Left colon (tissue), 2 donors: ENCODE measurements at places on chromosomes 6 and 20. TPM values are rescaled to one million over a fixed set of nuclear protein-coding genes. Genes with fewer than 3 reads are reported as not detected.
A peak's percentile ranks its signal among the peaks of the same experiment; 100 is the strongest.

DNA sequence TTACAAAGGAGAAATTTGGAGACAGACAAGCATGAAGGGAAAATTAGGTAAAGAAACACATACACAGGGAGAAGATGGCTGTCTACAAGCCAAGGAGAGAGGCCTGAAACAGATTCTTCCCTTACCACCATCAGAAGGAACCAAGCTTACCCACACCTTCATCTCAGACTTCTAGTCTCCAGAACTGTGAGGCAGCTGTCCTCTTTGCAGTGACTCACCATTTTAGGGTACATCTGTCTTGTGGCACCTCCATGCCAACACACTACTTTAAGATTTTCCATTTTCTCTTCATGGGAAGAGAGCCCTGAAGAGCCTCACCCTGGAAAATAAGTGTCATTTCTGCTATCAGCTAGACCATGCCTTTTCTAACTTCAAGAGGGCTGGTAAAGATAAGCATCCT, 369.3 kb downstream of the FRK start:
- DNase-seq: no peak

DNA sequence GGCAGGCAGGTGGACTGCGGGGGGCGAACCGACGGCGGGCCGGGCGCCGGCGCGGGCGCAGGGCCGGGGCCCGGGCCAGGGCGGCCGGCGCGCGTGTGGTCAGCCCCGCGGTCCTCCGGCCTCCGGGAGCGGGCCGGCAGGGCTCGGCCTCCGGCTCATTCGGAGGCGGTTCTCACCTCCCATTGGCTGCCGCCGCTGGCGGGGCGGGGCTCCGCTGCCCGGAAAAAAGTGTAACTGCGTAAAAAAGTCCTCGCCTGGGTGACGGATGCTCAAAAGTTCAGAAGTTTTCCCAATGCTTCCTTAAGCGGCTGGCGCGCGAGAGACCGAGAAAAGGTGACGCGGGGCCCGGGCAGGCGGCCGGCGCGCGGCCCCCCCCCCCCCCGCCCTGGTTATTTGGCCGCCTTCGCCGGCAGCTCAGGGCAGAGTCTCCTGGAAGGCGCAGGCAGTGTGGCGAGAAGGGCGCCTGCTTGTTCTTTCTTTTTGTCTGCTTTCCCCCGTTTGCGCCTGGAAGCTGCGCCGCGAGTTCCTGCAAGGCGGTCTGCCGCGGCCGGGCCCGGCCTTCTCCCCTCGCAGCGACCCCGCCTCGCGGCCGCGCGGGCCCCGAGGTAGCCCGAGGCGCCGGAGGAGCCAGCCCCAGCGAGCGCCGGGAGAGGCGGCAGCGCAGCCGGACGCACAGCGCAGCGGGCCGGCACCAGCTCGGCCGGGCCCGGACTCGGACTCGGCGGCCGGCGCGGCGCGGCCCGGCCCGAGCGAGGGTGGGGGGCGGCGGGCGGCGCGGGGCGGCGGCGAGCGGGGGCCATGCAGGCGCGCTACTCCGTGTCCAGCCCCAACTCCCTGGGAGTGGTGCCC, at the start of gene FOXC1:
Gene FOXC1 (plus strand): TSS at position 268 of the 849 bp plus-strand sequence. CDS start 531 bp downstream, at position 799.
- peak; percentile 83 for DNase-seq

GRCh38 chr6:152648105-152648504, 10.9 kb upstream of the SYNE1 start:
- no peak for DNase-seq

GRCh38 chr6:144957236-144957937, 672.3 kb downstream of the UTRN start:
- DNase-seq: no peak

GRCh38 chr6:158756977-158757752, 62.0 kb downstream of the EZR start:
- no peak for DNase-seq

GRCh38 chr6:17116117-17116440, 14.2 kb downstream of the STMND1 start:
- no peak for DNase-seq

DNA sequence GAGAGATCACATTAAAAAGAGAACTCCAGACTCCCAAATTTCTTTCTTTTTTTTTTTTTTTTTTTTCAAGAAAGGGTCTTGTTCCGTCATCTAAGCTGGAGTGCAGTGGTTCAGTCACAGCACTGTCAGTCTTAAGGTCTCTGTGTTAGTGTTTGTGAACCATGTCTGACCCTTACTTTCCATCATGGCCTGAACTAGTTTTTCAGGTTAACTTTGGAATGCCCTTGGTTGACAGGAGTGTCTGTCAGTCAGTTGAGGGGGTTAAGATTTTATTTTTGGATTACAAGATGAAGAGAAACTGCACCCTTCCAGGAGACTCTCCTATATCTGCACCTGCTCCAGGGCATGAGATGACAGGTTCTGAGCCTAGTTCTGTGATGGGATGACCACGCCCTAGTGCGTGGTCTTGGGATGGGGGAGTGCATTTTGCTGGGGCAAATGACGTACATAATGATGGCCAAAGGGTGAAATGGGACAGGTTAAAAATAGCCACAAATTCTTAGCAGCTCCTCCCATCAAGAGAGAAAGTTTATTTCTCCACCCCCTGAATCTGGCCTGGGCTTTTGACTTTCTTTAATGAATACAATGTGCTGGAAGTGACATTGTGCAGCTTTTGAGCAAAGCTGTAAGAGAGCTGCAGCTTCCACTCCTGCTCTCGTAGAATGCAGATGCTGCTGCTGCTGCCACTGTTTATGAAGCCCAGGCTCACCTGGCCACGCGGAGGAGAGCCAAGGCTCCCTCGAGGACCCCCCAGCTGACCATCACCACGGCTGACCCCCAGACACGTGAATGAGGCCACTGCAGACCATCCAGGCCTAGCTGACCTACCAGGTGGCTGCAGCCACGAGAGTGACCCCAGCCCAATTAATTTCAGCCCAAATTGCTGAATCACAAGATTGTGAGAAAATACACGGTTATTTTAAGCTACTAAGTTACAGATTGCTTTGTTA, 29.7 kb upstream of the FAM50B start:
- no peak for DNase-seq

DNA sequence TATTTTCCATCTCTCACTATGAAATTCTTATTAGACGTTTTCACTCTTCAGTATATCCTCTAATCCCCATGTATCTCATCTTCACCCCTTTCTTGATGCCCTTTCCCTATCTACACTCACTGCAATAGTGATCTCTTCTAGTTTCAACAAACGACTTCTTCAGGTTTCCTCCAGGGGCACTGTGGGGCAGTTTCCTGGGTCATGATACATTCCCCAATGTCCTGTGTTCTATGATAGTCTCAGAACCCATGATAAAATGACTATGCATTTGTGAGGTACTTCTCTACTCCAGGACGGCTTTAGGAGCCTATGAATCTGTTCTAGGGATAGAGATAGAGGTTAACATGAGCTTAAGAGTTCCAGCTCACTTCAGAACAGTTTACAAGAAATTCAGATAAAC, 183.3 kb downstream of the FOXC1 start:
- DNase-seq: no peak

- DNase-seq: no peak
Measured at GRCh38 chr6:117907601-117908245, 659 bp downstream of the SLC35F1 start.

- no peak for DNase-seq
Measured at GRCh38 chr20:8809107-8809953, 259.6 kb upstream of the PLCB4 start.

- DNase-seq: no peak
Measured at GRCh38 chr6:17417817-17418216, 24.4 kb downstream of the CAP2 start.

GRCh38 chr20:47244451-47244850, 112.0 kb downstream of the ZMYND8 start:
- no peak for DNase-seq

DNA sequence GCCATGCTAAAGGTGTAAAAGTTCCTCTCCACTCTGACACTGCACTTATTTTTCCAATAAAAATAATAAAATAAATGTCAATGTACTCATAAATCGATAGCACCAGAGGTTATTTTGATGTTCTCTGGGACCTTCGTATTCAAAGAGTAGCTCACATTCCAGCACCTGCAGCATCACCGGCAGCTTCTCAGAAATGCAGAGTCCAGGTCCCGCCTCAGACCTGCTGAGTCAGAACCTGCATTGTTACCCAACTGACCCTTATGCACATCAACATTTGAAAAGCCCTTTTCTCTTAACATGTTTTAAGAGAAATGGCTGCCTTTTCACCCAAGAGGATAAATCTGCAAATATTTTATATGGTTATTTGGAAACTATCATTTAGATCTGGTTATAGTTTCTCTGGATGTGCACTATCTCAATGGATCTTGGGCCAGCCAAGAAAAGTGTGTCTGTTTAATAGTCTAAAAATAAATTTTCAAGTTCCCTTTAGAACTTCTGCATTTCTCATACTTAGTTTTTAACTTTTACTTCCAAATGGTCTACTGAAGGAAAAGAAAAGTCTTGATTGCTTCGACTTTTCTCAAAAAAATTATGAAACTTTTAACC, 216.2 kb upstream of the PRDM1 start:
- no peak for DNase-seq

- no peak for DNase-seq
Measured at GRCh38 chr6:127477658-127478057, 18.5 kb upstream of the KIAA0408 start.

DNA sequence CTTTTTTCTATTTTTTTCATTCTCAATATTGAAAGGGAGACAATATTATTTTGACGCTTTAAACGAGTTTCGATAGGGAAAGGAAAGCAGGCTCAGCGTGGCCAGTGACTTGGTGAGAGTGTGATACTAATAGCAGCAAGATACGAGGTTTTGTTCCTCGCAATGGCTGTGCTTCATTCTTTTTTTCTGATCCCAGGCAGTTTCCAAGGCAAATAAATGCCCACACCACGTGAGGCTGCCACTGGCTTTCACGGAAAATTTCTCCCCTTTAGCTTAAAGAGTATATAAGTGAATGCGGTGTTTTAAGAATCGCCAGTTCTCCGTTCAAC, 196.4 kb upstream of the ZNF184 start:
- no peak for DNase-seq

GRCh38 chr6:164273491-164273890, 859.0 kb downstream of the QKI start:
- no peak for DNase-seq

DNA sequence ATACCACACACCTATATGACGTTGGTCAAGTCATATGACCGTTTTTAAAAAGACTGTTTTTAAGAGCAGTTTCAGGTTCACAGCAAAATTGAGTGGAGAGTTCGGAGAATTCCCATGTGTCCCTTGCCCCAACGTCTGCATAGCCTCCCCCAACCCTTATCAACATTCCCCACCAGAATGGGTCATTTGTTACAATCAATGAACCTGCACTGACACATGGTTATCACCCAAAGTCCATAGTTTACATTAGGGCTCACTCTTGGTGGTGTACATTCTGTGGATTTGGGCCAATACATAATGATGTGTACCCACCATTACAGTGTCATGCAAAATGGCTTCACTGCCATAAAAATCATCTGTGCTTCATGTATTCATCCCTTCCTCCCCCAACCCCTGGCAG, 52.0 kb downstream of the ZBTB2 start:
- DNase-seq: no peak

GRCh38 chr20:341682-342081, 5.2 kb upstream of the NRSN2 start:
- DNase-seq: no peak

DNA sequence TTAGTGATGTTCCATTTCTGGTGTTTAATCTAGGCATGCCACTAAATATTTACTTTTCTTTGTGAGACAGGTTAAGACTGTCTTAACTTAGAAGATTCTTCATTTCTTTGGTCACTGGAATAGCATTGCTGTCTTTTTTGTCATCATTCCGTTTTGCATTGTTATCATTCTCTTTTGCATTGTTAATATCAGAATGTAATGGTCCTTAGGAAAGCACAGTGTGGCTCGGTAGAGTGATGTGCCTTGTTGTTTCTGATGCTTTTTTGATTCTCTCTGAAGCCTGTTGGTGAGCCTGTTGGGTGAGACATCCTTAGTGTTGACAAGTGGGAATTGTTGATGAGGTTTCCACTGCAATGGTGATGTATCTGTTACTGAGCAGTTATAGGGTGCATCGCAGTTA, 23.2 kb downstream of the PLCB4 start:
- no peak for DNase-seq

DNA sequence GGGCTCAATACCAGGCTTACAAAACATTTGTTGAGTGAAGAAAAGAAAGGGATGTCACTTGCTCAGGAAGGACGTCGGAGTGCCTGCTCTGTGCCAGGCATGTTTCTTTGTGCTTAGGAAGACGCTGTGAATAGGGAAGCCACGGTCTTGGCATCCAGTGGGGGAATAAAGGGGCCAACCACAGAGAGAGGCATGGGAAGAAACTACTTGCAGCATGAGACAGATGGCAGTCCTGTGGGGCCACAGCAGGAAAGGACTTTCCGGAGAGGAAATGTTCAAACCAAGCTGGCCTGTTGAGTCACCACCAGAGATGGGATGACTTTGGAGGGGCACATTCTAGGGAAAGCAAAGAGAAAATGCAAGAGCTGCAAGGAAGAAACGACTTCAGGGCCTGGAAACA, 173.2 kb downstream of the CDH26 start:
- DNase-seq: no peak

- DNase-seq: no peak
Measured at GRCh38 chr6:122663981-122664380, 53.8 kb downstream of the PKIB start.

- no peak for DNase-seq
Measured at GRCh38 chr6:12899046-12899833, 182.7 kb downstream of the PHACTR1 start.

- DNase-seq: no peak
Measured at GRCh38 chr6:39254999-39255535, 25.8 kb upstream of the KCNK5 start.

- DNase-seq: no peak
Measured at GRCh38 chr20:44495257-44495656, 19.6 kb downstream of the TTPAL start.

Gene MOCS1
- total RNA-seq: 18.8 TPM

Gene CAGE1
- total RNA-seq: 0.08 TPM

Gene POM121L2
- total RNA-seq: not detected

Gene MRAP2
- total RNA-seq: 8.5 TPM

Gene PRRT1
- total RNA-seq: 1.0 TPM

Gene IL17F
- total RNA-seq: not detected

Gene IRF4
- 5.0 TPM for total RNA-seq
